Anterior cingulate cortex (tissue), 58 donors: ENCODE measurements at places on chromosomes 2 and 18.
A peak's percentile ranks its signal among the peaks of the same experiment; 100 is the strongest.

GRCh38 chr2:227942965-227943364, 71.5 kb downstream of the DAW1 start:
- no peak for DNase-seq

DNA sequence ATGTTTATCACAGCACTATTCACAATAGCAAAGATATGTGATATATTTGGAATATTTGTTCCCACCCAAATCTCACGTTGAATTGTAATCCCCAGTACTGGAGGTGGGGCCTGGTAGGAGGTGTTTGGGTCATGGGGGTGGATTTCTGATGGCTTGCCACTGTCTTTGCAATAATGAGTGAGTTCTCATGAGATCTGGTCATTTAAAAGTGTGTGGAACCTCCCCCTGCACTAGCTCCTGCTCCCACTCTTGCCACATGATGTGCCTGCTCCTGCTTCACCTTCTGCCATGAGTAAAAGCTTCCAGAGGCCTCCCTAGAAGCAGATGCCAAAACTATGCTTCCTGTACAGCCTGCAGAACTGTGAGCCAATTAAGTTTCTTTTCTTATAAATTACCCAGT, 72.2 kb upstream of the DYNC1I2 start:
- DNase-seq: no peak

- no peak for DNase-seq
Observed at GRCh38 chr2:71926089-71926447, 221.6 kb downstream of the CYP26B1 start.

- no peak for DNase-seq
Observed at GRCh38 chr2:220531216-220531615, 903.8 kb downstream of the SLC4A3 start.

DNA sequence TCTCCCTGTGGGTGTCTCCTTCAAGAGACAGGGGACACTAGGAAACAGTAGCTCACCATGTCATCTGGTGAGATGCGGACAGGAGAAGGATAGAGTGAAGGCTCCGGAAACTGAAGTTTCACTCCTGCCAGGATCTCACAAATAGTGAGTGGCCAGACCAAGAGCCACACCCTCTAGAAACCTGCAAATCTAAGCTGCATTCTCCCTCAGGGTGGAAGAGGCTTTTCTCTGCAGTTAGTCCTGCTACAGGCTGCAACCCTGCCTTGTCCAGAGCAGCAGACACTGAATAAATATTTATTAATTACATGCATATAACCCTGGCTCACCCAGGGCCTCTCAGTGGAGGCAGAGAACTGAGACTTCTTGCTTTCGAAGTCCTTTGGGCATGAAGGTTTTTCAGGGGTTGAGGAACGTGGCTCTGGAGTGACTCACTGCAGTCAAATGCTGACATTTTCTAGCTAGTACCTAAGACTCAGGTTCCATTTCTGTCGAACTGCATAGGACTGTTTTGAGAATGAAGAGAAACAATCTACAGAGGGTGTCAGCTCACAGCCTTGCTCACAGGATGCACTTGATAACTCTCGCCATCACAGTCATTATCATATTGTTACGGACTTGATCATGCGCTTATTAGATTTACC, 87.3 kb downstream of the ACTR2 start:
- no peak for DNase-seq

GRCh38 chr2:116057538-116057937, 1615.1 kb downstream of the DPP10 start:
- DNase-seq: no peak

DNA sequence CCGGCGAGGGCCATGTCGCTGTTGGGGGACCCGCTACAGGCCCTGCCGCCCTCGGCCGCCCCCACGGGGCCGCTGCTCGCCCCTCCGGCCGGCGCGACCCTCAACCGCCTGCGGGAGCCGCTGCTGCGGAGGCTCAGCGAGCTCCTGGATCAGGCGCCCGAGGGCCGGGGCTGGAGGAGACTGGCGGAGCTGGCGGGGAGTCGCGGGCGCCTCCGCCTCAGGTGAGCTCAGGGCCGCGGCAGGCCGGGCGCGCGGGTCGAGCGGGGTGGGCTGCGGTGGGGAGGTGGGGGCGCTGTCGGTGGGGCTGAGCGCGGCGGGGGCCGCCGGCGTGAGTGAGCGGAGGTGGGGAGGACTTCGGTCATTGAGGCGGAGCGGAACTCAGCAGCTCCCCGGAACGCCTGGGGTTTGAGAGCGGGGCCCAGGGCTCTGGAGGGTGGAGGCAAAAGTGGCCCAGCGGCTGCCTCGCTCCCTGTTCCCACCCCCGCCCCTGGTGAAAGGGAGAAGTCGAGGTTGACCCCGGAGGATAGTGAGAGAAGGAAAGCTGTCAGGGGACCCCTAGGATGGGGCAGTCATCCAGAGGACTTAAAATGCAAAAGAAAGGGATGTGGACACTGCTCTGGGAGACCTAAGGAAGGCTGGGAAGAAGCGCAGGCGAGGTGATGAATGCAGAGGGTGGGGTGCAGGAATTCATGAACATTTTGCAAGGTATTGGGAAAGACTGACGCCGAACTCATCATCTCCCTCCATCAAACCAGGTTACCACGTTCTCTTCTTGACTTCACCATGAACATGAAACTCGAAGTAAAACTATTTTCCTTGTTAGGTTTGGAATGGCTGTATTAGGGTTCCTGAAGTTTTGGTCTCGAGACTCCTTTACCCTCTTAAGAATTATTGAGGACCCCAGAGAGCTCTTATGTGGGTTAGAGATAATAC, 633 bp downstream of the MALT1 start:
- no peak for DNase-seq

- no peak for DNase-seq
Observed at GRCh38 chr18:56431551-56431950, 206.8 kb downstream of the TXNL1 start.

- DNase-seq: no peak
Observed at GRCh38 chr2:168365094-168365621, 90.9 kb upstream of the CERS6 start.

- no peak for DNase-seq
Observed at GRCh38 chr18:60746919-60747318, 374.3 kb upstream of the MC4R start.

DNA sequence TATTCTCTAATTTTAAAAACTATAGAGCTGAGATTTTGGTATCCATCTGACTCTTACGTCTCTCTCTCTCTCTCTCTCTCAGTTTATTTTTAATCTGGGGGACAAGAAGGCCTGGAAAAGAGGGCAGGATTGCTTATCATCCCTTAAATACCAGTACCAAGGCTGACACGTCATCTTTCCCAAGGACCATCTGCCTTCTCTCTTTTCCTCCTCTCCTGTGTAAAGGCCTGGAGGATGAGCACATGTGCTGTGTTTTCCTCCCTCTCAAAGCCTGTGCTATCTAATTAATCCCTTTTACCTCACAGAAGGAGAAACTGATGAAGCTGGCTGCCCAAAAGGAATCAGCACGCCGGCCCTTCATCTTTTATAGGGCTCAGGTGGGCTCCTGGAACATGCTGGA, 7.3 kb downstream of the IL37 start:
- peak; percentile 33 for DNase-seq

- DNase-seq: no peak
Observed at GRCh38 chr18:74276609-74277008, 15.2 kb downstream of the CYB5A start.

- no peak for DNase-seq
Observed at GRCh38 chr2:60104514-60105505, 448.6 kb downstream of the BCL11A start.

GRCh38 chr2:204205538-204205937, 269.0 kb downstream of the ICOS start:
- no peak for DNase-seq

- DNase-seq: no peak
Observed at GRCh38 chr18:21745231-21745630, 4.6 kb downstream of the MIB1 start.

GRCh38 chr2:180077295-180077906, 70.3 kb upstream of the CWC22 start:
- no peak for DNase-seq
